ENCODE measurements at places on chromosomes 13 and 19. TPM values are rescaled to one million over a fixed set of nuclear protein-coding genes. Genes with fewer than 3 reads are reported as not detected.

Gene PRSS57
- total RNA-seq: not detected

Gene C13orf42
- not detected for total RNA-seq

Gene UQCRFS1
- total RNA-seq: 45.7 TPM

Gene ATP7B
- 4.8 TPM for total RNA-seq

Gene MBD3L2B
- not detected for total RNA-seq

Gene ZNF606
- total RNA-seq: 14.8 TPM

Gene MBD3L3
- total RNA-seq: not detected

Gene NLRP5
- not detected for total RNA-seq

Gene DLEU7
- total RNA-seq: not detected

Gene ZNF582
- total RNA-seq: 2.3 TPM

Gene RNF225
- total RNA-seq: 0.14 TPM

Gene NAPSA
- not detected for total RNA-seq

Gene PDE4A
- total RNA-seq: 5.7 TPM

Gene ZNF440
- total RNA-seq: 12.4 TPM

Gene LRFN3
- total RNA-seq: 4.4 TPM

Gene PGLYRP2
- total RNA-seq: not detected

Gene PLK5
- not detected for total RNA-seq
